CD14-positive monocyte (primary cell): ENCODE measurements at places on chromosomes 3 and 15. TPM values are rescaled to one million over a fixed set of nuclear protein-coding genes. Genes with fewer than 3 reads are reported as not detected.

The NPAP1 gene
- not detected for polyA plus RNA-seq

GRCh38 chr15:70132571-70132970 is 34.9 kb upstream of the TLE3 start:
- DNase-seq, result no peak

GRCh38 chr3:114235431-114235830 is 1.9 kb downstream of the ZNF80 start:
- no peak for DNase-seq

DNA sequence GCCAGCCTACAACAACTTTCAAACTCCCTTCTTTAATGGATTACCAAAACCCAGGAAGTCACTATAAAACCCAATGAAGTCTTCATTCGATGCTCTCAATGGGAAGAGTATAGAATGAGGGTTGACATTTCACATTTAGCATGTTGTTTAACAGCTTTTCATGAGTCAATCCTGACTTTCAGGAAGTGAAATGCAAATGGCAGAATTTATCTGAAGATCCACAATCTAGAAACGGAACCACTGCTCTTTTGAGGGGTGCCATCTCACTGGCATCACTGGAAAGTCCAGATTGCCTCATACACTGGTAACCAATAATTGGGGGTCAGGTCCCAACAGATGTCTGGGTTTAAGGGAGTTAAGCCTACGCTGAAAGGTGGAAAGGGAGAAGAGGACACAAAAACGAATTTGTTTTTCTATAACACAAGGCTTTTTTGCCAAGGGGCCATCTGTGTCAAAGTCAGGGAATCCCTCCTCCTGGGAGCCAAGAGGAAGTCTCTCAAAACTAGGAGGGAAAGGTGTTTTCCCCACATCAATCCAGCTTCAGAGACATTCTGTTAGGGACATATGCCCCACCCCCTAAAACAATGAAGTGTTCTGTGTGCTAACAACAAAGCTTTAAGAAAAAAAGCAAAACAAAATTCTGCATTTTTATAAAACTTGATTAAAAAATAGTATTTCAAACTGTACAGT is 12.0 kb upstream of the ATP1B3 start:
- DNase-seq, result peak; percentile 43

DNA sequence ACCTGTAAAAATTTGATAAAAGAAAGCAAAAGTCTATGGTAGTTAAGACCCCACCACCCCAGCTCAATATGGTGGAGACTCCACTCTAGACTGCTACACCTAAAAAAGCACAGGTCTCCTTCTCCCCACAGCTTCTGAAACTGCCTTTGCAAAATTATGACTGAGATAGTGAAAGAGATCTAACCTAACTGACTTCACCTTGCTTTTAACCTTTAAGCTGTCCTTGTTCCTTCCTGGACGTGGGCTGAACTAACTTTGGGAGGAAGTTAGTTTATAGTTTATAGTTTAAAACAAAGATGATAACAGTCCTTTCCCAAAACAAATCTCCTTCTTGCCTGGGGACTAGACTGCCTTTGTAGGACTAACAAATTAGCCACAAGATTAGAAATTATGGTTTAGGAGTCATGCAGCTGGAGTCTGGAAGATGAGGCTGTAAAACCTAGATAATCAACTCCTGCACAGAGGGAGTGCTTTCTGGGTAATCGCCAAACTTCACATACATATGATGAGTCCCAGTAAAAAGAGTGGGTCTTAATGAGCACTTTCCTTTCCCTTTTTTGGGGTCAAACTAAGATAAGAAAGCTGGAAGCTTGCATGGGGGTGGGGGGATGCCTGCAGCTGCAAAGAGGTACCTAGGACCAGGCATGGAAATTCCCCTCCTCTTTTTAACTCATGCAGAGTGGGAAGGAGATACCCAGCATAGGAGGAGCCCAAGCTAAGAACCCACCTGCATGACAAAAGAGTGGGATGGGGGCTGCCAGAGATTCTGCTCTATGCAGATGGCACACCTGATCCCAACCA is 17.5 kb downstream of the CCR8 start:
- DNase-seq, result no peak

The GOLGA6L4 gene
- polyA plus RNA-seq, result 0.23 and 0.64 TPM in 2 replicates

The GOLGA8S gene
- polyA plus RNA-seq, result not detected

DNA sequence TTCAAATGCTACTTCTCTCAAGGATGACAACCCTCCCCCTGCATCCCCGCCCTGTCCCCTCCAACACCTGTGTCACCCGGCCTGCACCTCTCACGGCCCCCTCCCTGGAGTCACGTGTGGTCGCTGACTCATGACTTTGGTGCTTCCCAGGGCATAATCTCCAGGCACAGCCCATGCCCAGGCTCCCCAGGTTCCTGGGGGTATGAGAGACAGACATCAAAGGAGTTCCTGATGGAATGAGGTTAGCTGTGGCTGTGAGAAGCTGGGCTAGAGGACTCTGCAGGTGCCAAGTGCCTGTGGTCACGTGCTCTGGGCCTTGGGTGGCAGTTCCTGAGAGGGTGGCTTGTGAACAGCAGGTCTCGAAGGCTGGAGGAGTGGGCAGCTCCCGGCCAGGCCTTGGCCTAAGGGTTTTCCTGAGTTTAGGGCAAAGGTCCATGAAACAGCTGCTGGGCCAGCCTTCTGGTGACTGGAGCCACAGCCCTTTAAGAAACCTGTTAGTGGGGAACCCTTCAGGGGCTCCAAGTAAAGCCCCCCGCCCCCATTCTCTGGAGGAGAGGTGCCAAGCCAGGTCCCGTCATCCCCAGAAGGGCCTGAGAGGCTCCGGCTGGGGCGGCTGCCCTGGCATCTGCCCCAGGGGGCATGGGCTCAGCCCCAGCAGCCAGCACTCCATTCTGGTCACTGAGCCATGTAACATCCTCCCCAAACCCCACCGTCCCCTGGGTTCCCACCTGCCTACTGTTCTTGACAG is 230.0 kb downstream of the XXYLT1 start:
- no peak for DNase-seq
